ENCODE measurements at places on chromosomes 2 and 18.

DNA sequence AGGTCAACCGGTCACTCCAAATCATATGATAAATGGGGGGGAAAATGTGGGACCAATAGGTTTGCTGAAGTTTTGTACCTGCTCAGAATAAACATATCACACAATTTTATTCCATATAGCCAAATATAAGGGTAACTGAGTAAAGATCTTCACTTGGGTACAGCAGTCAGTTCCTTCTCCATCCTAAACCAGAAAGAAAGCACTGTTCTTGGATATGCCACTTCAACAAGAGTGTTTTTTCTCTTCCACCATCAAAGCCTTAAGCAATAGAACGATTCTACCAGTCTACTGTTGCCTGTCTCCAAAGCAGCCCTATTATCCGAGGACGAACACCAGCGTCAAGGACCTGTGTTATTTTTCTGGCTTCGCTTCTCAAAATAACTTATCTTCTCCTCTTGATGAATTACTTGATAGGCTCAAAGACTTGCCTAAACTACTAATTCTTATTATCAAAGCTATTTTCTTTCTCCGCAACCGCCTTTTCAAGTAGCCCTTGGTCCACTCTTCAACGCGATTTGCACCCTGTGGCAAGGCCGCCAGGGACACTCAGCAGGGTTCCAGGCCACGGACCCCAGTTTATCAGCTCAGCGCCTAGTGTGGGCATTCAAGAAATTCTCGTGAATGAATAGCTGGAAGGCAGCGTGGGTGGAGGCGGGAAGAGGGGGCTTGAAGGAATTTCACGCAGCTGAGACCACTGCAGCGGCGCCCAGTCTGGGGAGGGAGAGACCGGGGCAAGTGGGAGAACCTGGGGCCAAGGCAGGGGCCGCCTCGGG is 646 bp downstream of the ALS2 start:
- peak; percentile 5 for DNase-seq

DNA sequence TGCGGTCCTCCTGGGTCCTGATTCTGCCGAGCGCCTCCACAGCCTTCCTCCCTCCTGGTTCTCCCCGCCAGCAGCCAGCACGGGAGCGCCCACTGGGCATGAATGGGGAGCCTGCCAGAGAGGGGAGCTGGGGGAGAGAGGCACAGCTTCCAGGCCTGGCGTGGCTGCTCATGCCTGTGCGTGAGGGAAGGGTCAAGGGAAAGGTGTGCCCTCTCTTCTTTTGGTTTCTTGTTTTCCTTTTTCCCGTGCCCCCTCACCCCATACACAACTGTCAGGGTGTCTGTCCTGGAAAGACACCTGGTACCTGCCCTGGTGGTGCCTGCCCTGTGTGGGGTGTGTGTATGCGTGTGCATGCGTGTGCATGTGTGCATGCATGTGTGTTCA is 4.7 kb upstream of the NEURL3 start:
- no peak for DNase-seq

GRCh38 chr2:235668782-235669181 is 174.9 kb downstream of the AGAP1 start:
- DNase-seq, result no peak

- DNase-seq, result no peak
These were observed 70.7 kb downstream of the CABYR start for GRCh38 chr18:24209558-24209957.

DNA sequence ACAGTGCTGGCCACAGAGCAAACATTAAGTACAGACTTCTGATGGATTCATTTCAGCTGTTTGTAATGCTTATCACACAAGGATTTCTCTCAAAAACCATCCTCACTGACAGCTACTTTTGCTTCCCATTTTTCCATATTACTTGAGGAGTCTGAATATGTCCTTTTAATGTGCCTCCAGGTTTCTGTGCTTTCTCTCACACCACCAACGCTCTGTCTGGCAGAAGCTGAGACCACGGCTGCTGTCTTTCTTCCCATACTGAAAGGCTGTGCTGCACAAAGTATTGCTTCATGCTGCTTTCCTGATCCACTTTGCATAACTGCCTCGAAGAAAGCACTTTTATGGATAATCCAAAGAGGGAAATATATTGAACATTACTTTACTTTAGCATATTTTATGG is 312.1 kb upstream of the ZEB2 start:
- DNase-seq, result no peak

GRCh38 chr2:15687720-15688119 is 96.1 kb downstream of the DDX1 start:
- no peak for DNase-seq

GRCh38 chr2:84187258-84187657 is 271.8 kb downstream of the SUCLG1 start:
- DNase-seq, result no peak

GRCh38 chr2:191148791-191149190 is 2.0 kb downstream of the STAT4 start:
- peak; percentile 80 for DNase-seq
